Kidney tubule cell (primary cell): ENCODE measurements at places on chromosomes 4 and X.

- peak; percentile 36 for DNase-seq
These were observed 67.0 kb downstream of the UCHL1 start for GRCh38 chr4:41323706-41324105.

DNA sequence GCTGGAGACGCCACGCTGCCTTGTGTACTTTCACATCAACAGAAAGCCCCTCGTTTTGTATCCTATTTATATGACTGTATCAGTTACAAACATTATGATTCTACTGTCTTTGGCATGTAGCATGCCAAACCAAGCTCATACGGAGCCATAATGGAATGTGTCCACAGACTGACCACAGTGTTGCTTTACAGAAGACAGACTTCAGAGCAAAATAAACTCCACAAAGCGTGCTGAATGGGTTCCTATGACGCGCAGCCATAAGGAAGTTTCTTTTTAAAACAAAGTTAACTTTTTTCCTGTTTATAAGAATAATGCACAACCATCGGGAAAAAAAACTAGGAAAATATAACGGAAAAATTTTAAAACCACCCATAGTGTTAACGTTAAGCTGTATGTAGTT, 136.0 kb downstream of the STOX2 start:
- DNase-seq, result no peak

DNA sequence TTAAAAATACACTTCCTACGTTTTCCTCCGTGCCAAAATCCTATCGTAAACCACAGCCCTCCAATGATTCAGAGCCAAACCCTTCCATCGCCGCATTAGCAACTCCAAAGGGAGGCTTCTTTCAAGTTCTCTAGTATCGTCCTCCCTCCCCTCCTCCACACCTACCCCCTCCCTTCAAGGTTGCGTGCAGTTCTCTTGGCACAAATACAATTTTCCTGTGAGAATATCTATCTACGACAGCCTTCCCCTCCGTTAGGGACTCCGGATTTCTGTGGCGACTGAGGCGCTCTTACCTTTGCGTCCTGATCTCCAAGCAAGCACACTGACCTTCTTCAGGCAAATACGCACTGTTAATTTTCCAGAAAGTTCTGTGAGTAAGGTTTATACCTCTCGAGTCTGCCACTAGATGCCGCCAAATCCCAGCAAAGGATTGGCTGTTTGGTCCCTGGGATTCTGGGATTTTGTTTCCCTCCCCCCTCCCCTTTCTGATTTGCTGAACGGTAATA, 1.2 kb upstream of the MORF4L2 start:
- peak; percentile 72 for DNase-seq

GRCh38 chrX:29043746-29044145, 456.5 kb downstream of the IL1RAPL1 start:
- no peak for DNase-seq

GRCh38 chrX:45771560-45772340, 571.1 kb upstream of the DIPK2B start:
- DNase-seq, result peak; percentile 58

- DNase-seq, result no peak
These were observed 89.5 kb upstream of the CITED1 start for GRCh38 chrX:72395237-72395636.

DNA sequence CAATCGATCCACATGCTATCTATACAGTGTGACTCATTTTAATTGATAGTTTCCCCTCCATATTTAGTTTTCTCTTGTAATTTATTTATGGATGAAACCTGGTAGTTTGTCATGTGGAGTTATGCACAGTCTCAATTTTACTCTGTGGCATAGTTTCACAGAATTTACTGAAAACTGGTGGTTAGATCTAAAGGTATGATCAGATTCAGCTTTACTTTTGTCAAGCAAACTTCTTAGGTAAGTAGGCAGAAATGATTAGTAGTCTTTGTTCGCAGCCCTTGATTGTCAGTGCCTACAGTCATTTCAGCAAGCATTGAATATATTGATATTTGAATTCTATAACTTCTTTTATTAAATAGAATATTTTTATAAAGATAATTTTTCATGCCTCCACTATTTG, 2.5 kb downstream of the ADD1 start:
- no peak for DNase-seq
